ENCODE measurements at places on chromosomes 6 and 20.

DNA sequence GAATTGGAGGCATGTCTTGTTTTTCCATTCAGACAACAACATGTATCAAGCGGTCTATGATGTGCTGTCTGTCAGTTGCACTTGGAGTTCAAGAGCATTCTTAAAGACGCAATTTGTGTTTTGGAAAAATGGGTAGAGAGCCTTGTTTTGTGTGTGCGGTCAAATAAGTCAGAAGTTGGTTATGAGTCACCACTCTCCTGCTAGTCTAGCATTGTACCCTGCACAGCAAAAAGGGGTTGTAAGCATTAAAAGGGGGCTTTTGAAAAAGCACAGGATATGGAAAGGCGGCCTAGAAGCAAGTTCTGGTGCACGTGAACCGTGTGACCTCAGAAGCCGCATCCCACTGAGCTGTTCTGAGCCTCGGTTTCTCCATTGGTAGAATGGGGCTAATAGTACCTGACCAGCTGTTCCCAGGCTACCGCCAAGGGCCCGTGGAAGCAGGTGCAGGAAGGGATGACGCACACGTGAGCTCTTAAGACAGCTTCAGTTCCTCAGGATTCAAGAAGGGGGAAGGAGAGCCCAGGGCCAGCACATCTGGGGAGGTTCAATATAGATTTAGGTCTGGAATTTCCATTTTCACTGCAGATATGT lies 61.6 kb upstream of the SNX9 start:
- DNase-seq, result peak; percentile 40

DNA sequence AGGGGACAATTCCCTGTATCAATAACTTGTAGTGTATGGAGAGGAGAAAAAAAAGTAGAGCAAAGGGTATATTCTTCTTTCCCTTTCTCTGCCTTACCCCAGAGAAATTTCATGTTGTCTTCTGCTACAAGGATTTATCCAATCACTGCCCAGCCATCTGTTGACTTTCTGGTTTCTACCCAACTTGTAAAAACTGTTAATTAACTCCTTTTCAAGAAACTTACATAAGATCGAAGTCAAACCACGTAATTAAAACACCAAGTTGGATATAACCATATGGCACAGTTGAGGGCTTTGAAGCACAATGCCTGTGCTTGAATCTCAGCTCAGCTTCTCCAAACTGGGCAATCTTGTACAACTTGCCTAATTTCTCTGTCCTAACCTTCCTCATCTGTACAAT lies 99.5 kb downstream of the MAN1A1 start:
- DNase-seq, result no peak

DNA sequence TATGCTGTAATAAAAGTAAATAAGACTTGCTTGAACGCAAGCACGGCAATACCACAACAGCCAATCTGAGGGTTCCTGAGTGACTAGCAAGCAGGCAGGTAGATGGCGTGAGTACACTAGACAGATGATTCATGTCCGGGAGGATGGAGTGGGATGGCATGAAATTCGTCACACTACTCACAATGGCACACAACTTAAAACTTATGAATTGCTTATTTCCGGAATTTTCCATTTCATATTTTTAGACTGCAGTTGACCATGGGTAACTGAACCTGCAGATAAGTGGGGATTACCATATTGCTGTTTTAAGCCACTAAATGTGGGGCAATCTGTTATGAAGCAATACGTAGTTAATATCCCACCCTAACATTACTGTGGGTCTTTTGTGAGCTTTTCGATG lies 93.6 kb upstream of the NFATC2 start:
- DNase-seq, result no peak

DNA sequence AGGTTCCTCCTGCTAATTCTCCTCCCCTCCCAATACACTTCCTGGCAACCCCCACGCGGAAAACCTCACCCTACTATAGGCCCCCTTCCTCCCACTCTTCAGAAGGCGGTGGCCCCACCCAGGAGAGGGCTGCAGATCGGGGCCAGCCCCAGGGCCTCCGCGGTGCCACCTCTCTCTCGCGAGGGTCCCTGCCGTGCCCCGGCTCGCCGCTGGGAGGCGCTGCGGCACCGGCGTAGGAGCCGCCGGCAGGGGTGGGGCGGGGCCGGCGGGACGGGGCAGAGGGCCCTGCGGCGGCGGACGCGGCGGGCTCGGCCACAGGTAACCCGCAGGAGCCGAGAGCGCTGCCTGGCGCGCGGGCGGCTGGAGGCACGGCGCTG lies at the start of gene ANKRD6:
TSS of gene ANKRD6 (plus strand) at position 278 of the 377 bp plus-strand sequence. CDS start 133,825 bp downstream, outside the sequence.
- peak; percentile 77 for DNase-seq

DNA sequence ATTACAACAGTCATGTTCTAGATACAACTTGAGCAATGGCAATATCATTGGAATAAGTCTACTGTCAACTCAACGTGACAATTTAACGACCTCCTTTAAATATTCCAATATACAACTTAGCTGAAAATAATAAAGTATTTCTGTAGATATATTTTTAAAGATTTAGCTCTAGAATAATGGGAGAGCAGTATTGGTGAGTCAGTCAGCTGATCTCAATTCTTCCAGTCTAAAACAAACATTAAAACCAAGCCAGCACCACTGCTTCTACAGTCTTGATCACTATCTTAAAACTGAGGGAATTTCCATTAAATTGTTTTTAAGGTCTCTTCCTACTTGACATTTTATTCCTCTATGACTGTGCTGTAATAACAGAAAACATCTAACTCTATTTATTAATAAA lies 38.2 kb downstream of the NOL7 start:
- DNase-seq, result no peak

All from activated CD8-positive, alpha-beta memory T cell treated with anti-CD3 and anti-CD28 coated beads for 1 hour (primary cell).